ENCODE measurements at places on chromosomes 1 and 21. TPM values are rescaled to one million over a fixed set of nuclear protein-coding genes. Genes with fewer than 3 reads are reported as not detected.

Gene GBP4
- total RNA-seq, result not detected

Gene ZNF326
- 3.7 TPM for total RNA-seq

Gene RXRG
- total RNA-seq, result not detected

Gene ZNF648
- not detected for total RNA-seq
